ENCODE measurements at places on chromosomes 7 and 10. TPM values are rescaled to one million over a fixed set of nuclear protein-coding genes. Genes with fewer than 3 reads are reported as not detected.

- H3K36me3 ChIP-seq: no peaks in the 10 kb centered on the region
- no peak overlapping the region for H3K4me3 ChIP-seq
- H3K27me3 ChIP-seq: no peaks in the 10 kb centered on the region
- H3K27ac ChIP-seq: no peak overlapping the region
Observed at GRCh38 chr10:85152496-85152895, 824.1 kb downstream of the CCSER2 start.

- DNase-seq: peak; percentile 17
- H3K27ac ChIP-seq: no peak overlapping the region
- H3K4me3 ChIP-seq: no peak overlapping the region
- no peaks in the 10 kb centered on the region for H3K27me3 ChIP-seq
- H3K4me1 ChIP-seq: no peaks in the 10 kb centered on the region
Observed at GRCh38 chr7:18762189-18762588, 266.6 kb downstream of the HDAC9 start.

GRCh38 chr10:84175436-84175835, 1.8 kb downstream of the GPR15LG start:
- DNase-seq: no peak
- no peak overlapping the region for H3K27ac ChIP-seq

DNA sequence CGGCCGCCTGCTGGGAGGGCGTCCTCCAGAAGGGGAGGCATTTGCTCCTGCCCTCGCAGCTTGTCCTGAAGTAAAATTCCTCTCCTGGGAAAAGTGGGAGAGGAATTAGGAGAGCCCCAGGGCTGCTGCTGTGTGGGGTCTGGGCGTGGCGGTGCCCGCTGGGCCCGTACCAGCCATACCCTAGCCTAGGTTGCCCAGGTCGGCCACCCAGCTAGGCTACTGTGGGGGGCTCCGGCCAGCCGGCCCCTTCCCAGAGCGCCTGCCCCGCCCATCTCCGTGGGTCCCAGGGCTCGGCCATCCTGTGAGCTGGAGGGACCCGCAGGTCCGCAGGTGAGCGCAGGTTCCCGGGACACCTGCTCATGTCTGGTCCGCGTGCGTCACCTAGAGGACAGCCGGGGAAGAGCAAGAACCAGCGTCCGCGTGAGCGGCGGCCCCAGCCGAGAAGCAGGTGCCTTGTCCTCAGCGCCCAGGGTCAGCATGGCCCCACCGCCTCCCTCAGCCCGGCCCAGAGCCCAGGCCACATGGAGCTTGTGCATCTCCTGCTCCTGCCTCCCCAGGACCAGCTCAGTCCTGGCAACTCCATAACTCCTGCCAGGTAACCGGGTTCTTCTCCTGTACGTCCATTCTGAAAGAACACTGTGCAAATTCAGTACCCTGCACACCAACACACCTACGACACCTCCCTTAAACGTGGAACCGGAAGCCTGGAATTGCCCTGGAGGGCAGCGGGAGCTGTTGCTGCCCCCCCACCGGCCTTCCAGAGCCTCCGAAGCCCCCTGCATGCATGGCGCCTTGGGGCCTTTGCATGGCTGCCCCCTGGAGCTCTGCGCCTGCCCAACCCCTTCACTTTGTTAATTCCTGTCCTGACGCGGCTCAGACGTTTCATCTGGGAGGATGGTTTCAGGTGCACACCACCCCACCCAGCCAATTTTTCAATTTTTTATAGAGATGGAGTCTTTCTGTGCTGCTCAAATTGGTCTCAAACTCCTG, 22.8 kb upstream of the FOXL3 start:
- no peaks in the 10 kb centered on the region for H3K27me3 ChIP-seq
- no peak overlapping the region for H3K4me3 ChIP-seq
- H3K36me3 ChIP-seq: no peaks in the 10 kb centered on the region
- peaks cover 6% of the 10 kb centered on the region for H3K4me1 ChIP-seq
- peak; percentile 74 for DNase-seq
- no peak overlapping the region for H3K27ac ChIP-seq

DNA sequence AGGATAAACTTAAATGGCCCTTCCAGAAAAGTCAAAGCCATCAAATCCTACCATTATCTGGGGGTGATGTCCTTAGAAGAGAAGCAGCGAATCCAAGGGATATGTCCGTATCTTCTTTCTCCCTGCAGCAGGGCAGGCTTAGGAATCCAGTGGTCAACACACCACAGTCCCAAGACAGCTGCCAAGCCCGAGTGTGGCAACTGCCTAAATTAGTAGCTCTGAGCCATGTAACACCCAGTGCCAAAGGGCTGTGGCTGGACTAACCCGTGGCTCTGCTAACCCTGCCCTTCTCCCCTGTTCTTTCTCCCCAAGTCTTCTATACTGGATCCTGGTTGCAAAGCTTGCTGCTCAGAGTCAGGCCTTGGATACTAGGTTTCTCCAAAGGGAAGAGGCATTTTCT, 74.8 kb downstream of the CDK1 start:
- no peaks in the 10 kb centered on the region for H3K4me1 ChIP-seq
- no peak overlapping the region for H3K27ac ChIP-seq
- no peak for DNase-seq
- no peak overlapping the region for H3K4me3 ChIP-seq
- no peaks in the 10 kb centered on the region for H3K27me3 ChIP-seq
- no peaks in the 10 kb centered on the region for H3K36me3 ChIP-seq

GIMAP7 gene
- total RNA-seq: 5.7 TPM

Data from body of pancreas (tissue), 4 donors.